ENCODE measurements at places on chromosomes 16 and 17. TPM values are rescaled to one million over a fixed set of nuclear protein-coding genes. Genes with fewer than 3 reads are reported as not detected.

Gene CPNE7
- total RNA-seq, result 13.0 TPM

Gene ATP2A3
- total RNA-seq, result 2.2 TPM

Gene KCNH4
- total RNA-seq, result 0.74 TPM

Gene CLEC19A
- total RNA-seq, result not detected

Gene ACAP1
- 0.25 TPM for total RNA-seq

Gene CMTM3
- 6.1 TPM for total RNA-seq

Gene XPO6
- 71.5 TPM for total RNA-seq

Gene MLST8
- 12.8 TPM for total RNA-seq

Gene RNU2-1
- not detected for total RNA-seq

Gene TM4SF5
- total RNA-seq, result not detected

Gene MILR1
- total RNA-seq, result 0.98 TPM

Gene CLDN9
- not detected for total RNA-seq

Gene SLFN14
- 0.25 TPM for total RNA-seq

Gene SLC43A2
- 11.8 TPM for total RNA-seq

Gene BFAR
- total RNA-seq, result 59.5 TPM

Gene KRTAP4-3
- not detected for total RNA-seq

Gene NUBP1
- total RNA-seq, result 10.6 TPM

Gene LLGL2
- 0.74 TPM for total RNA-seq

Gene HLF
- 6.6 TPM for total RNA-seq

Gene HBA2
- total RNA-seq, result 393 TPM

Gene VTN
- 0.25 TPM for total RNA-seq

Gene HOXB3
- not detected for total RNA-seq

Gene RASD1
- total RNA-seq, result 7.4 TPM

Gene CDT1
- total RNA-seq, result 4.2 TPM

Gene CSH1
- total RNA-seq, result not detected

Gene VAT1L
- 22.1 TPM for total RNA-seq

Gene ARHGAP23
- 82.4 TPM for total RNA-seq

Gene TAC4
- not detected for total RNA-seq

Gene MTHFSD
- 13.3 TPM for total RNA-seq

Gene HOXB8
- 0.98 TPM for total RNA-seq

Gene KRTAP9-2
- total RNA-seq, result not detected

Gene ZNF263
- 45.5 TPM for total RNA-seq

Gene CMTM4
- total RNA-seq, result 42.5 TPM

Gene GPS2
- 25.3 TPM for total RNA-seq

Gene MYADML2
- not detected for total RNA-seq

Gene UBALD2
- total RNA-seq, result 4.4 TPM

Gene STX1B
- 21.6 TPM for total RNA-seq

Gene MAPT
- 154 TPM for total RNA-seq

Gene RNF112
- 21.6 TPM for total RNA-seq

Gene RABEP1
- 68.1 TPM for total RNA-seq

Gene NAA60
- total RNA-seq, result 12.3 TPM

Gene OR4D1
- total RNA-seq, result under 0.01 TPM

Gene KIF2B
- total RNA-seq, result not detected

Gene GPR179
- total RNA-seq, result 0.74 TPM

Gene IL34
- 1.5 TPM for total RNA-seq

Gene TNFSF13
- total RNA-seq, result 0.49 TPM

Gene DHRS7C
- not detected for total RNA-seq

Gene USP6
- total RNA-seq, result under 0.01 TPM

Gene KRT25
- 0.49 TPM for total RNA-seq

Gene GP1BA
- not detected for total RNA-seq

Gene ZNF624
- total RNA-seq, result 17.0 TPM

Gene KRTAP2-4
- total RNA-seq, result not detected

Gene RCVRN
- total RNA-seq, result not detected

Gene HOXB4
- not detected for total RNA-seq

Gene BMERB1
- total RNA-seq, result 83.6 TPM

Gene SOST
- not detected for total RNA-seq

Gene AXIN2
- 33.9 TPM for total RNA-seq

Gene PNMT
- total RNA-seq, result 2.0 TPM
